Activated CD4-positive, alpha-beta T cell treated with anti-CD3 and anti-CD28 coated beads, Interleukin-2, amount 50 U/mL, for 24 hours (primary cell): ENCODE measurements at places on chromosomes 2 and 18.

- no peak for DNase-seq
Measured at GRCh38 chr2:200609028-200609614, 23.3 kb downstream of the AOX1 start.

DNA sequence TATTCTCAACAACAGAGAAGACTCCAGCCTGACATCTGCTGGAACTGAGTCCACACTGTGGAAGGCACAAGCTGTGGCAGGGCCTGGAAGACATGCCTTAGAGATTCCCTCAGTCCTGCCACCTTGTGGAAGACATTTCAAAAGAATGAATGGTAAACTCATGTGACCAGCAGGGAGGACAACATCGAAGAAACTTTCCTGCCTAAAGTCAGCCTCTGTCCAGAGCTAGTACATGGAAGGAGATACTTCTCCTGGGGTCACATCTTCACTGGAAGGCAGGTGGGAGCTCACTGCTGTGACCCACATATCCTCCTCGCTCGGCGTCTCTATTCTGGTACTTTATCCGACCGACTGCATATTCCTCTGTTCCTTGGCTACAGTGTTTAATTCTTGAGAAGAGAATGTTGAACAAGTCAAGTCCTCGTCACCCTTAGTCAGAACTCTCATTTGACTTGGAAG lies 59.5 kb downstream of the PUM2 start:
- DNase-seq: peak; percentile 5

DNA sequence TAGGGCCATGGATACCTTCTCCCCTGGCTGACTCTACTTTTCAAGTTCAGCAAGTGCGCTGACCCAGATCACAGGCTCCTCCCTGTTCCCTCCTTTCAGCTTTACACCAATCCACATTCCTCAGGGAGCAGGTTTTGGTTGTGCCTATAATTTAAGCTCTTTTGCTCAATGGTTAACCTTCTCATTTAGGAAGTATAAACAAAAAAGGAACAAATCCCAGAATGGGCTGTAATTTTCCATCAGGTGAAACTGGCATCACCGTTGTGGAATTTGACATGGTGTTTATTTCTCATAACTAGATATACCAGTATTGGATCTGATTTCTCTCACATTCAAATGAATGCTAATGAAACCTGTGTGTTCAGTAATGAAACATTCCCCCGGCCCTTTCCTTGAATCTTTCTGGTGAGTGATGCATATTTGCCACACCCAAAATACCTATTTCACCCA lies 13.6 kb downstream of the STRN start:
- no peak for DNase-seq

DNA sequence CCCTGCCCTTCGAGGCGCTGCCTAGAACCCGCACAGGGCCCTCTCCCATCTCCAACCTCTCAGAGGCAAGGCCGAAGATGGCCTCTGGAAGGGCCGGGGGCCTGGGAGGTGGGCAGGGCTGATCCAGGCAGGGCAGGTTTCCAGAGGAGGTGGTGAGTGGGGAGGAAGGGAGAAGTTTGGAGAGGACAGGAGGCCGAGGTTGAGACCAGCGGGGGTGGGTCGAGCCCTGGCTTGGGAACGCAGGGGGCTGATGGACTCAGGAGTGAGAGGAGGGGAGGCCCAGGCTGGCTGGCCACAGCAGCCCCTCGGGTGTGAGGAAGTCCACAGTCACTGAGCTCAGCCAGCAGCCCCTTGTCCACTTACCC lies 10.5 kb downstream of the CAPN10 start:
- DNase-seq: no peak

DNA sequence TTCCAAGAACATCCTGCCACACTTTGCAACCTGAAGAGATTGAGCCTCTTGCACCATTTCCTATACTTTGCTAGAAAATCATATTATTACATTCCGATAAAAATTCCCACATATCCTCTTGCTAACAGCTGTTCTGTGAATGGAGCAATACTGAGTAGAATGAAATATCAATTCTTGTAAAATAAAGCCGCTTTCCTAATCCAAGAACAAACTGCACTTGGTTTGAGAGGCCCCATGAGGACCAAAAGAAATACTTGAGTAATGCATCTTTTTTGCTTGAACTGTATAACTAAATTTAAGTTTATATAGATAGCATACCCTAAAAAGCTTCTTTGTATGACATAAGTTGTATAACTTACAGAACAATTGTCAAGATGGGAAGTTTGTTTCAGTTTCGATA lies 632.4 kb upstream of the SLC8A1 start:
- no peak for DNase-seq

GRCh38 chr2:170830166-170830565 lies 13.5 kb downstream of the GAD1 start:
- no peak for DNase-seq

- DNase-seq: no peak
Measured at GRCh38 chr2:175156534-175156933, 11.5 kb downstream of the ATF2 start.

DNA sequence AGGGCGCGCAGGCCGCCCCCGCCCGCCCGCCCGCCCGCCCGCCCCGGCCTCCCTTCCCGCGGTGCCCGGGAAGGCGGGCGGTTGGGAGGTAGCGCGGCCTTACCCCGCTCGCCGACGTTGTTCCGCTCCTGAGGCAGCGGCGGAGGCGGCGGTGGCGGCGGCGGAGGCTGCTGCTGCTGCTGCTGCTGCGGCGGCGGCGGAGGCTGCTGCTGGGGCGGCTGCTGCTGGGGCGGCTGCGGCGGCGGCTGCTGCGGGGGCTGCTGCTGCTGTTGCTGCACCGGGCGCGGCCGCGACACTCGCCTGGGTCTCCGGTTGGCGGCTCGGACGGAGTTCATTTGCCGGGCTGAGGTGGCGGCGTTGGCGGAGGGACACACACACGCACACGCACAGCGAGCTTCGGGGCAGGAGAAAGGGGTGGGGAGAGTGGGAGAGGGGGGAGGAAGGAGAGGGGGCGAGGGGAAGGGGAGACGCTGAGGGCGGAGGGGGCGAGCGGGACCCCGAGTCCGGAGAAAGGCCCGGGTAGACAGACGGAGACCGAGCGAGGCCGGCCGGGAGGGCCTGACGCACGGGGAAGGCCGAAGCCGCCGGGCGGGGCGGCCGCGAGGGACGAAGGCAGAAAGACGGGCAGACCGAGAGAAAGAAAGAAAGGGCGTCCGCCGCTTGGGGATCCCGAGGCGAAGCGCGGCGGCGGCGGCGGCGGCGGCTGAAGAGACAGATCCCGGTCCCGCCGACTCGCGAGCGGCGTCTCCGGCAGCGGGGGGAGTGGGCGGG lies 727 bp downstream of the FBXO11 start:
- peak; percentile 38 for DNase-seq

DNA sequence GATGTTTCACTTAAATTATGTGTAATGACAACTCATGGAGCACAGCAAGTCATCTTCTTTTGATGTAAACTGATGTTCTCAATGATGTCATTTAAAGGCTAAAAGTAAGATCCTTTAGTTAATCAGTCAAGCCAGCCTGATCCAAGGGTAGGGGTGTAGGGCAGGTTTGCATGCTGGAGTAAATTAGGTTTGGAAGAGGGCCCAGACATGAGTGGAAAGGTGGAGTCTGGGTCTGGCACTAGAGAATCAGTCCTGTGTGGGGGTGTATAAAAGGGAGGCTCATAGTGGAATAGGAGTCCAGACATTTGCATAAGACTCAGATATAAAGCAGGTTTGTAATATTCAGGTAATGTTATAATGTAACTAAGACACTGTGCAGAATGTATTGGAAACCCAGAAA lies 88.8 kb upstream of the NYAP2 start:
- no peak for DNase-seq

- DNase-seq: no peak
Measured at GRCh38 chr2:220787251-220787650, 784.9 kb downstream of the EPHA4 start.

DNA sequence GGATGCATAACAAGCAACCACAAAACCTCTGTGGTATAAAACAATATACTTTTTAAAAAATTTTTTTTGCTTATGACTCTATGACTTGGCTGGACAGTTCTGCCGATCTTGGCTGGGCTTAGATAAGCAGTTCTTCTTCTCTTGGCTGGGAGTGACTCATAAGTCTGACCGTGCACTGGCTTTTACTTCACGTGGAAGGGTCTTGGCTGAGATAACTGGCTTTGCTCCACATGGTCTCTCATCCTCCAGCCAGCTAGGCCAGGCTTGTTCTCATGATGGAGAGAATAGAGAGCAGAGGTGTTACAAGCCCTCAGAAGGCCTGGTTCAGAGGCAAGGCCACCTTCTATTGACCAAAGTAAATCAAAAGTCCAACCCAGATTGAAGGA lies 178.9 kb upstream of the SERPINE2 start:
- no peak for DNase-seq
